Activated naive CD4-positive, alpha-beta T cell (primary cell): ENCODE measurements at places on chromosomes 6 and 20.

GRCh38 chr6:110529907-110530306, 53.5 kb upstream of the SLC22A16 start:
- no peak for DNase-seq

GRCh38 chr6:43679057-43679456, 8.5 kb downstream of the MRPS18A start:
- DNase-seq: no peak

- DNase-seq: no peak
Observed at GRCh38 chr20:10641467-10641866, 32.3 kb downstream of the JAG1 start.

DNA sequence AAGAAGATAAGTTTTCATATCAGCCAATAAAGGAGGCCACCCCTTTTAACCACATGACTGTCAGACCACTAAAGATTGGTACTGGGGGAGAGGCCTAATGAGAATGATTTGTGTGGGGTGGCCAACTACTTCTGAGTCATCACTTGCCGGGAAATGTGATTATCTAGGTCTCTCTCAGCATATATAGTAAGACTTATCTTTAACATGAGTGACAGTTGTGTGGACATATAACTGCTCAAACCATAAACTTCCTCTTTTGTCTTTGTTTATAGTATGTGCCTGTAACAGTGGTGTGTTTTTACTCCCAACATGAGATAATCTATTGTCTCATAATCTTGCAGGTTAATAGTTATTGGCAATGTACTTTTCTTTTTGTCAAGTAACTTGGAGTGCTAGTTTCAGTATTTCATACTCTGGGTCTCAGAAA, 312.4 kb downstream of the CDKAL1 start:
- DNase-seq: no peak

DNA sequence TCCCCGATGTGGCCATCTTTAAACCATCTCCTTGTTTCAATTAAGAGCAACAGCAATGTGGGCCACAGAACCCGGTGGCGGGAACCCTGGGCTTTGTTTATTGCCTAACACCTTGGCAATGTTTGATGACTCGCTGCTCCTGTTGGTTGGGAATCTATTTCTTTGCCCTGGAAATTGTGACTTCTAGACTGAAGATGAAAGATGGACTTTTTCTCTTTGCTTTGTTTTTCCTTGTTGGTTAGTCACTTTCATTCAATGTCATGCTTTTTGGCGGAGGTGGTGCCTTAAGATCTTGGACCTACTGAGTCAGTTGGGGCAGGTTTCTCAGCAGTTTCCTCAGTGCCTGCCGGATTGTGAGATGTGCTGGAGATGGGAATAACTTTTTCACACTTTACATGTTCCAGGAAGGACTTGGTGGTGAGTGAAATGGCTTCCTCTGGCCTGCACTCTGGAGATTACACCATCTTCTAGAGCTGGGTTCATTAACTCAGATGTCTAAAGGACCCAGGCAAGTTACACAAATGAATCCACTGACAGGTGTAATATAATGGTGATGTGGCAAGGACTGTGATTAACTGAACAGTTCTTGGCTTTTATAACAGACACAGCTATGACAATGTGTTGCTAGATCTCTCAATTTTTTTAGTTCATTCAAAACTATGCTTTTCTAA, 56.3 kb downstream of the TSHZ2 start:
- DNase-seq: no peak

DNA sequence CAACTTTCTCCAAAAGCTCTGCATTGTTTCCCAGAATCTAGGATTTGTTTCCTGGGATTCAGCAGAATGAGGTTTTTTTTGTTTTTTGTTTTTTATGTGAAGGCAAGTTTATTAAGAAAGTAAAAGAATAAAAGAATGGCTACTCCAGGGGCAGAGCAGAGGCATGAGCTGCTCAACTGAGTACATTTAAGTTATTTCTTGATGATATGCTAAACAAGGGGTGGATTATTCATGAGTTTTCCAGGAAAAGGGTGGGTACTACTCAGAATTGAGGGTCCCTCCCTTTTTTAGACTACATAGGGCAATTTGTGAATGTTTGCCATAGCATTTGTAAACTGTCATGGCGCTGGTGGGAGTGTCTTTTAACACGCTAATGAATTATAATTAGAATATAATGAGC, 292.5 kb upstream of the SGK1 start:
- no peak for DNase-seq

GRCh38 chr20:13098720-13099355, 90.1 kb downstream of the SPTLC3 start:
- DNase-seq: no peak

DNA sequence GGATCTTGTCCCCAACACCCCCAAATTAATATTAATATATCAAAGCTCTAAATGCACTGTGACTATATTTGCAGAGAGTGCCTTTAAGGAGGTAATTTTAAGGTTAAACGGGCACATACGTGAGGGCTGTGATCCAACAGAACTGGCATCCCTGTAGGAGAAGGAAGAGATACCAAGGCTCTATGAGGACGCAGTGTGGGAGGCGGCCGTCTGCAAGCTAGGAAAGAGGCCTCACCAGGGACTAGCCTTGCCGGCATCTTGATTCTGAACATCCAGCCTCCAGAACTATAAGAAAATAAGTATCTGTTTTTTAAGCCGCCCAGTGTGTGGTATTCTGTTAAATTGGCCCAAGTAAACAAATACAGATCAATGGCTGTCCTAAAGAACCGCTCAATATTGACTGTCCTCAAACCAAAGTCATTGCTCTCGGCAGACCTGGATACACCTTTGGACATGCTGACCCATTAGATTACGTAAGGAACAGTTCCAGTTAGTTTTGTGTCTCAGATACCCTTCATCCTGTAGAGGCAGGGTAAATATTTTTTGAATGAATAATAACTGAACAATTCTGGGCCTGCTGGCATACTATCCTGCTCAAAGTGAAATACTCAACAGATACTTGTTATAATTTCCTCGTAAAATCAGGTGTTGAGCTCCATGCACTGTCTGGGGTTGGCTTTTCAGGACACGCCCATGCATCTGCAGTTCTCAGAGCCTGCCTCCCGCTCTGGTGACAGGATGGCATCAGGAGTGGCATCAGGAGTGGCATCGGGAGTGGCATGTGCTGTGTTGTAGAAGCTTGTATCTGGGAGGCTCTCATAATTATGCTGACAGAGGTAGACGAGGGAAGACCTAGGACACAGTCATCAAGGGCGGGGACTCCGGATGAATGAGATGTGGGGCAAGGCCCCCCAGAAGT, 6.3 kb downstream of the PRR18 start:
- no peak for DNase-seq

- DNase-seq: no peak
Observed at GRCh38 chr6:45587229-45588060, 209.7 kb upstream of the SUPT3H start.

- DNase-seq: no peak
Observed at GRCh38 chr6:170032706-170033309, 258.1 kb downstream of the DLL1 start.
